Activated T-cell treated with anti-CD3 and anti-CD28 coated beads, Interleukin-2, amount 50 U/mL, for 72 hours (primary cell): ENCODE measurements at places on chromosomes 11 and 22. TPM values are rescaled to one million over a fixed set of nuclear protein-coding genes. Genes with fewer than 3 reads are reported as not detected.

The ATM gene
- total RNA-seq = 45.7 TPM

The NPAS4 gene
- not detected for total RNA-seq

The CSF2RB gene
- total RNA-seq = 3.8 TPM

The APLP2 gene
- total RNA-seq = 44.2 TPM

- no peak for DNase-seq
Observed at GRCh38 chr11:125303186-125303585, 138.6 kb downstream of the PKNOX2 start.

DNA sequence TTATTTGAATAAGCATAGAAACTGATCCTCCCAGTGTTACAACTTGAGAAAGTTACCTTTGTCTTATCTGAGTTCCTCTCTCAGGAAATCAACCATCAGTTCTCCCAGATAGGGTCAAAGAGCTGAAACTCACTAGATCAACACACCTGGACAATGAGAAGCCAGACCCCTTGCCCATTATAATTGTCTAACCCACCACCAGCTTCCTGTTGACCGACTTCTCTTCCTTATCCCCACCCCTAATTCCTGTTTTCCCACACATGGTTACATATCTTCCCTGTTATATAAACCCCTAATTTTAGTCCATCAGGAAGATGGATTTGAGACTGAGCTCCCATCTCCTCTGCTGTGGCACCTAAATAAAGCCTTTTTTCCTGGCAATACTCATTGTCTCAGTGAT lies 6.9 kb downstream of the SLC5A4 start:
- no peak for DNase-seq

DNA sequence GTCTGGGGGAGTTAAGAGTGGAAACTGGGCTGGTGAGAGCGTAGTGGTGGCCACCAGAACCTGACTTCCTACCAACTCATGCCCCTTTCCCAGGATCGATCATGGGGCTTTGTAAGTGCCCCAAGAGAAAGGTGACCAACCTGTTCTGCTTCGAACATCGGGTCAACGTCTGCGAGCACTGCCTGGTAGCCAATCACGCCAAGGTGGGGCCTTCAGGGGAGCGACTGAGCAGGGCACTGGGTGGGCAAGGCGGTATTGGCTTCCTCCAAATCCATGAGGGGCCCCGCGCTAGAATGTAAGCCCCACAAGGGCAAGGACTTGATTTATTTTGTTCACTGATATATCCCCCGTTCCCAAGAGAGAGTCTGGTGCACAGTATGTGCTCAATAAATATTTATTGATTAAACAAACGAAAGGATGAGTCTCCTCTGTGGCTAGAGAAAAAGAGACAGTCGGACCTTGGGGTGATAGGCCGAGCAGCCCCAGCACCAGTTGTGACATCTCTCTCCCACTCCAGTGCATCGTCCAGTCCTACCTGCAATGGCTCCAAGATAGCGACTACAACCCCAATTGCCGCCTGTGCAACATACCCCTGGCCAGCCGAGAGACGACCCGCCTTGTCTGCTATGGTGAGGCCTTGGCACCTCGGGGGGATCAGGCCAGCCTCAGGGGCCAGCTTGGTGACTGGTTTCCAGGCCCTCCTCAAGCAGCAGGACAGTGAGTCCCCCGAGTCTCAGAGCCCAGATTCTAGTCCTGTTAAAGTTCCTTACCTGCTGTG lies 765 bp downstream of the ZFPL1 start:
- DNase-seq = no peak

DNA sequence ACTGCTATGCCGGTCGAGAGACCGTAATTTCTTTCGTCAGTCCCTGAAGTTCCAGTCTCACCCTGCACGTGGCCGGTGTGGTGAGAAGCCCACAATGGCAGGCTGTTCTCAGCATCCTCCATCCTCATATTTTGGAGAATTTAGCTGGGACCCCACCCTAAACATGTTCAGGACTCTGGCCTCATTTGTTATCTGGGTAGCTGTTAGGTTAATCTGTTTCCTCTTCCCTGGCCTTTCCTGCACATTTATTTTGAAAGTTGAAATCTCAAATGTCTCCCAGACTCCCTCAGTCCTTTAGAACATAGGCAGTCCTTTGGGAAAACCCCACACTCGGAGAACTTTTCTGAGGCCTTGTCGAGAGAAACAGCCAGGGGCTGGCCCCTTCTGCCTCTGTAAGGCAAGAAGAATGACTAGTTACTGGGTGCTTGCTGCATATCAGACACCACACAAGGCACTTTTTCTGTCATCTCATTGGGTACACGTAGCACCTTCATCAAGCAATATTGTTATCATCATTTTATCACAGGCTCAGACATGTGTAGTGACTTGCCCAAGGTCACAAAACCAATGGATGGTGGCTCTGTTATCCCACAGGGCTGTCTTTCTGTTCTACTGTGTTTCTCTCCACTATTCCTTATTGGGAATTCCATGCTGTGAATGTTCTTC lies 109.3 kb upstream of the CRYBB3 start:
- no peak for DNase-seq

DNA sequence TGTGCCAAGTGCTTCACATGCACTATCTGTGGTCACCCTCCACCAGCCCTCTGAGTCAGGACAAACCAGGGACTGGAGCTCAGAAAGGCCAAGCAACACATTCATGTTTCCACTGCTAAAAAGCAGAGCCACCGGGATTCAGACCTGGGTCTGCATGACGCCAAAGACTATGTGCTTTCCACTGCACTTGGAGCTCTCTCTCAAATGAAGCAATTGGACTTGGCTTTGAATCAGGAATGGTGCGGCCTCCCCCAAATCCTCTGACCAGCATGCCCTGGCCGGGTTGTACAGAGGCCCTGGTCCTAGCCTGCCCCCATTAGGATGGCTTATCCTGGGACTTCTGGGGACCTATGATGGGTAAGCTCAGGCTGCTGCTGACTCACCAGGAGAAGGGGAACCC lies 80.7 kb downstream of the PKNOX2 start:
- DNase-seq = no peak

DNA sequence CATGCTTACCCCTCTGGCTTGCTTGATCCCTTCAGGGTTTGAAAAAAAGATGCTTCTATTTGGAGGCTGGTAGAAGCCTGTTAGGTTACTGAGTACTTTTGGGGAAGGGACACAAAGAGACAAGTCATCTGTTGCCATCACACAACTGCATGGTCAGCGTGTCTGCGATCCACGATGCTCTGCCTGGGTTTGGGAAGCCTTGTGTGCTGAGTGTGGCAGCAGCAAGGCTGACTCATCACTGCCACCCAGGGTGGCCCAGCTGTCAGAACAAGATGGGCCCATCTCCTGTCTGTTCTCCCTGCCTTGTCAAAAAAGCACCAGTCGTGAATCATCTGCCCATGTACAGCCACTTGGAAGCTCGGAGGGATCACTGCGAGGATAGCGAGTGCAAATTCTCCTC lies 26.2 kb downstream of the UBASH3B start:
- no peak for DNase-seq

- DNase-seq = no peak
Observed at GRCh38 chr11:9008011-9008550, 4.3 kb upstream of the NRIP3 start.

DNA sequence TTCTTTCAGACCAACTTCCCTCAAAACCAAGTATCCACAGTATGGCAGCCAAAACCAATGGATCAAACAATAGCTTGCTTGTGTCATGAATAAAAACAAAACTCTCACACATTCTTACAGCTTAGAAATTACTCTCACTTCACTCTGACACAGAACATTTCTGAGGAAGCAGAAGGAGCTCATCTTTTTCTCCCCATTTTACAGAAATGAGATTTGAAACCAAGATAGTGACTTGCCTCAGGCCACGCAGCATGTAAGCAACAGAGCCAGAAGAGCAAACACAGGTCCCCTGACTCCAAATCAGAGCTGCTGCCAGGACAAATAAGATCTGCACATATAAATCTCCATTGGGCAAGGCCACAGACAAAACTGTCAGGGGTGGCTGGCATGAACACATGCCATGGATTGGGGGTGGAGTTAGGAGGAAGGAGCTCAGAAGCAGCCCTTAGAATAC lies 64.8 kb downstream of the RAB30 start:
- DNase-seq = peak; percentile 36

GRCh38 chr22:17684245-17684644 lies 45.7 kb downstream of the BCL2L13 start:
- no peak for DNase-seq

- DNase-seq = no peak
Observed at GRCh38 chr22:21573293-21573734, 5.8 kb downstream of the UBE2L3 start.
